ENCODE measurements at places on chromosomes 4 and X.

DNA sequence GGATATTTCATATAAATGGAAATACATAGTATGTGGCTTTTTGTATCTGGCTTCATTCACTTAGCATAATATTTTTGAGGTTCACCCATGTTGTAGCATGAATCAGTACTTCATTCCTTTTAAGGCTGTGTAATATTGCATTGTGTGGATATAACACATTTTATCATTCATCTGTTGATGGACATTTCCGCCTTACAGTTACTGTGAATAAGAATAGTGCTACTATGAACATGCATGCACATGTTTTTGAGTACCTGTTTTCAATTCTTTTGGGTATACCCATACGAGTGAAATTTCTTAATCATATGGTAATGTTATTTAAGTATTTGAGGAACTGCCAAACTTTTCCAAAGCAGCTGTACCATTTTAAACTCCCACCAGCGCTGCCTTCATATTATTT lies 539.6 kb upstream of the DIPK2B start:
- no peak for DNase-seq

DNA sequence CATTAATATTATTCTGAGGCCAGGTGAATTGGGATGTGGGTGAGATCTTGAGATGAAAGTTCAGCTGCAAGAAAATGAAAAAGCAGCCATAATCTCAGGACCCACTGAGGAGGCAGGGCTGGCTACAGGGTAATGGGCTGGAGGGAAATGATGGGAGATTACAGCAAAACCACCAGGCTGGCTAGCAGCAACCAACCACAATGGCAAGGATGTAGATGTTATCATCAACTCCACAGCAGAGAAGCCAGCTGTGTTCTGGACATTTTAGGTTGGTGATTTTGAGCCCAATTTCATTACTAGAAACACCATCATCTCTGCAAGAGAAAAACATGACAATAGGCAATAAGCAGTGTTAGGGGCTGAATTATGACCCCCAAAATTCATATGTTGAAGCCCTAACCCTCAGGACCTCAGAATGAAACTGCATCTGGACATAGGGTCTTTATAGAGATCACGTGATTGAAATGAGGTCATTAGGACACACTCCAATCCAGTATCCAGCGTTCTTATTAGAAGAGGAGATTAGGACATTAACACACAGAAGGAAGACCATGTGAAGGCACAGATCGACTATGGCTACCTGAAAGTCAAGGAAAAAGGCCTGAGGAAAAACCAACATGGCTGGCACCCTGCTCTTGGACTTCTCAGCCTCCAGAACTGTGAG lies 139.8 kb upstream of the KIT start:
- DNase-seq: no peak

- no peak for DNase-seq
Observed at GRCh38 chr4:3136454-3136853, 62.0 kb downstream of the HTT start.

DNA sequence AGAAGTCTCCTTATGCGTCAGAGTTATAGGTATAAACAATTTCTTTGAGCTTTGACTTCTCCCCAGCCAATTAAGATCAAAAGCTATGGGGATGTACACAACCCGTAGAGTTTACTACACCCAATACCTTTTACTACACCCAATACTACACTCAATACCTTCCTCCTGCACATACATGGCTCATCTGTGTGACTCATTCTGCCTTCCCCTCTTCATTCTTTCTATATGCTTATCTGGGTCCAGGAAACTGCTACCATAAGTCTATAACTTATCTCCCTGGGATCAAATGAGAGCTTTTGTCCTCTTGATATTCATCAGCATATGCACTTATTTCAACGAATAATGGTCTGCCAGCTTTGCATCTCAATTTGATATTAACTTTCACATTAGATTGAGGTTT lies 28.2 kb downstream of the ANKRD50 start:
- no peak for DNase-seq

DNA sequence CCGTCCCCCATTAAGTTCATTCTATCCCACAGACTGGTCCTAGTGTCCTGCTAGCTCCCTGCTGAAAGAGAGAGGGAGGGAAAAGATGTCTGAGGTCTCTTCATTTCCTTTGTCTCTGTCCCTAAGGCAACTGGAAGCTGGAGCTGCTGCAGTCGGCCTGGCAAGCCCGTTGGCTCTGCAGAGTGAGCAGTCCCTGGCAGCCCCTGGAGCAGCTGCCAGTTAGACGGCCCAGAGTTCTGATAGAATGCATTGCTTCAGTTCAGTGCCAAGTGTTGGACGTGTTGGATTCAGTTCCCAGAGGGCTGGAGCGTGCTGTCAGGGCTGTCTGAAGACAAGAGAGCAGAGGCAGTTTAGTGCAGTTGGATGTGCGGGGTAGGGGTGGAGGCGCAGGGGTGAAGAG lies 975 bp downstream of the KCNE5 start:
- no peak for DNase-seq

- peak; percentile 64 for DNase-seq
Observed at GRCh38 chrX:41332408-41333002, 1.5 kb upstream of the DDX3X start.
